ENCODE measurements at places on chromosomes 6 and 20.

GRCh38 chr6:124613031-124613430 is 349.2 kb upstream of the RNF217 start:
- DNase-seq: no peak

DNA sequence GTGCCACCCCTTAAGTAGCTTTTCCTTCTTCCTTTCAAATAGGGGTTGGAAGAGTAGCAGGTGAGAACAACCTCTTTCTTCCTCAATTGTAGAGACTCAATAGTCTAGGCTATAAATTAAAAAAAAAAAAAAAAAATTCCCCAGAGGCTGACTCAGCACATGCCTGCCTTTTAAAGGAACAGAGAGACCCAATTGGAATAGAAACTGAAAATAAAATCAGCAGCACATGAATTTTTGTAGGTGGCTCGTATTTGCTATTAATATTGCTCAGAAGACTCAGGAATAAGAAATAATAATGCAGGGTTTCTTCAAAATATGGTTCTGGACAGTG is 19.3 kb downstream of the TOP1 start:
- DNase-seq: no peak

GRCh38 chr6:39790772-39791171 is 1.4 kb upstream of the DAAM2 start:
- DNase-seq: no peak

- DNase-seq: peak; percentile 34
These were observed 42.6 kb downstream of the TRIM27 start for GRCh38 chr6:28880894-28881780.

GRCh38 chr6:33166363-33166762 is 25.9 kb downstream of the COL11A2 start:
- DNase-seq: no peak

DNA sequence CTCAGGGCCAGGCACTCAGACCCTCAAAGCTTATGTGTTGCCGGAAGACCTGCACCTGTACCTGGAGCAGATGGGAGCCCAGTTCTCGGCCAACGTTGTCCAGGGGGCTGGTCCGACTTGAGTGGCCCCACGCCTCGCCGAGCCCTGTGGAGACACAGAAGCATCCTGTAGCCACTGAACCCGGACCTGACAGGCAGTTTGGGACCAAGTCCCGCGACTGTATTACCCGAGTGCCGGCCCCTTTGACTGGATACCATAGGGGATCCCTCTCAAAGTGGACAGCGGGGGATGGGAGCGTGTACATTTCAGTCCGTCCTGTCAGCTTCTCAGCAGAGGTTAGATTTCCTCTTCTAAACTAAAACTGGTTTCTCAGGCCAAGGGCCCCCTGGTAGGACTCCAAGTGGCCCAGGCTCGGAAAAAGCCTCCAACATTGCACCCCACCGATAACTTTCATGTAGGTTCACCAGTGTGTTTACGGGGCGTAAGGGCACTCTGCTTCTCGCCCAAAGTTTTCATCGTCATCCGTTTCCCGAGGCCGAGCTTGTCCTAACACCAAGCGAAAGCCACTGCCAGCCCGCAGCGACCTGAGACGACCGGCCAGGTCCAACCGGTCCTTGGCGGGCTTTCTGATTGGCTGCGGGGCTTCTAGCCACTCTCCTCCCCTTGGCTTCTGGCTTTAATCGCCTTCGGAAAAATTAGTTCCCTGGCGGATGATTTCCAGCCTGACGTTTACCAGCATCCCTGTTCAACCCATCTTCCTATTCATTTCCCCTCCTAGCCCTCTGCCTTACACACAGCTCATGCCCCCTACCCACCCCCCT is 10.8 kb downstream of the SIM1 start:
- no peak for DNase-seq

- no peak for DNase-seq
These were observed 17.9 kb downstream of the RNF24 start for GRCh38 chr20:3997446-3997845.

DNA sequence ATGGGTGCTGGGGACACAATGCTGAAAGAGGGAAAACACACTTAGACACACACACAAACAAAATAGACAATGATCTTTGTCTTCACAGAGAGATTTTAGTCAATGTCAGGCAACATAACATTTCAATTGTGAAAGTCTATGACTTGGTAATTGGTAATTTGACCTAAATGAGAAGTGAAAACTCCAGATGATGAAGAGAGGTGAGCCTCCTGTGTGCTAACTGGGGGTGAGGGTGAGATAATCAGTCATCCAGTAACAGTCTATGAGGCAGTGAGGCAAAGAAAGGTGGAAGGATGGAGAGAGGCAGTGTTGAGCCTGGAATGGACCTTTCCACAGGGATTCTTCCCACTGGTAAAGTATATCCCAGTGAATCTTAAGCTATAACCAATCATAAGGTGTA is 744.2 kb downstream of the MAFB start:
- DNase-seq: no peak

- no peak for DNase-seq
These were observed 29.2 kb downstream of the ID4 start for GRCh38 chr6:19866173-19866984.

DNA sequence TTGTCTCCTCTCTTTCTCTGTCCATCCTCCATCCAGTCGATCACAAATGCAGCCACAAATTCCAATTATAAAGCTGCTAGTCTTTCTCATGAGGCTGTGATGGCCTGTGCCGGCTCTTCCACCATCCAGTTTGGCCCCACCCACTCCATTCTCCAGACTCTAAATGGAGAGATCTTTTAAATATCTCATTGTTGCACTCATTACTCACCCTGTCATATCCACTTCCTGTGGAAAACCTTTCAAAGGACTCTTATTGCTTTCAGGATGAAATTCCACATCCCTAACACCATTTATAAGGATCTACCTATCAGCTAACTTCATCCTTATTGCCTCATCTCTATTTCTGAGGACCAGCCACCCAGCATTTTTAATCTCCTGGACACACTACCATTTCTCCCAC is 70.6 kb downstream of the NRN1 start:
- no peak for DNase-seq

DNA sequence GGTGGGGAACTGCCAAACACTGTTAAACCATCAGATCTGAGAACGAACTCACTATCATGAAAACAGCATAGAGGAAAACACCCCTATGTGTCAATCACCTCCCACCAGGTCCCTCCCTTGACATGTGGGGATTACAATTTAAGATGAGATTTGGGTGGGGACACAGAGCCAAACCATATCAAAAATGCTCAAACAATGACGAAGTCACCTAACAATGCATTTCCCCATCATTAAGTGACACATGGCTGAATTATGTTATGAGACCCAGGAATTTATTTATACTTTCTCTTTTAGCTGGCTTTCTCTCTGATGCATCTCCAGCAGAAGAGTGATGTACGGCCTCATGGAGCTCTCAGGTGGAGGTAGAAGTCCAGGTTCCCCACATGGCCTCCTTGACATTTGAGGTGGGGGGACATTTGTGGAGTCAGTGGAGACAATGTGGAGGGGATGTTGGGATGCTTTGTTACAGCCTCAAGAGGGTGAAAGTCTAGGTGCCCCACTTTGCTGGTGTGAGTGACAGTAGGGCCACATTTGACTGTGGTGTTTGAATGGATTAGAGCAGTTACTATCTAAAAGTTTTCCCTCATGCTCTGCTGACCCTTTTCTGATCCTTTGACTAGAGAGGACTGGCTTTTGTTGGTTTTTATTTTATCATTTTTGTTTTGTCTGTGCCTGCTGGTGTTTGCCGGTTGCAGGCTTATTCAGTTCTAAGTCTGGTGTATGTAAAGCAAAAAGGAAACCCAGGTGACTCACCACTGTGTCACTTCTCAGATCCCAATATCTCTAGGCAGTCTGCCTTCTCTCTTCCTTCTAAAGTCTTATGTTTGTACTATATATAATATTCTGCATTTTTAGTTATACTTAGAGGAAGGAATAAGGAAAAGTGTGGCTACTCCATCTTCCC is 18.5 kb upstream of the DCBLD1 start:
- DNase-seq: no peak

GRCh38 chr6:106216527-106216926 is 109.0 kb downstream of the ATG5 start:
- no peak for DNase-seq

DNA sequence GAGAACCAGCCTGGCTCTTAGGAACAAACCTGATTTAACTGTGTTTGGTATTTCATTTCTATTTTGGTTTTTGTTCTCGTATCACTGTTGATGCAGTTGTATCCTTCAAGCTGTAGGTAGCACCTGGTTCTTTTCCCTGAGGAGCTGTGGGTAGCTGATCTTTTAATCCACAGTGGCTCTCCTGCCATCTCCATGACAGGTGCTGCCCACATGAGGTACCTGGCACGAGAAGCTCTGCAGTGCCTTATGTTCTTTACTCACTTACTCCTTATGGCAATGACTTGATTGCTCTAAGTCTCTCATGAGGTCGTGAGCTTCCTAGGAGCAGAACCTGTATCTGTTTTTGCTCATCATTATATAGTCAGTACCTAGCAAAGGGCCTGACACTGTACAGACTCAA is 74.3 kb upstream of the EMILIN3 start:
- no peak for DNase-seq

DNA sequence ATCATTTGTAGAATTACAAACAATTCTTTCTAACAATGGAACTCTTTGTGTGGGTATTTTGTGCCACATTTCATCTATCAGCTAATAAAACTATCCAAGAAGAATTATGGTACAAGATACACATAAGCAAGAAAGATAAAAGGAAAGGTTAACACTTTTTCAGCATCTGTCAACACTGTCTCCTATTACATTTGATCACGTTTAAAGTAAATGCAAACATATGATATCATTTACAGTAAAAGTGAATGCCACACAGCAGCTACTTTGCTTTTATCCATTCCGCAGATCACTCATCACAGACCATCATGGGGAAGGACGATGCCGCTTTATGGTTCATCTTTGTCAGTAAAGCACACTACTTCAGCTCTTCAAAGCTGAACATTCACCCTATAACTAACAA is 456.4 kb upstream of the MANEA start:
- no peak for DNase-seq

- no peak for DNase-seq
These were observed 35.6 kb downstream of the BRPF3 start for GRCh38 chr6:36232172-36232571.

GRCh38 chr6:15254070-15254975 is 8.5 kb downstream of the JARID2 start:
- DNase-seq: no peak

DNA sequence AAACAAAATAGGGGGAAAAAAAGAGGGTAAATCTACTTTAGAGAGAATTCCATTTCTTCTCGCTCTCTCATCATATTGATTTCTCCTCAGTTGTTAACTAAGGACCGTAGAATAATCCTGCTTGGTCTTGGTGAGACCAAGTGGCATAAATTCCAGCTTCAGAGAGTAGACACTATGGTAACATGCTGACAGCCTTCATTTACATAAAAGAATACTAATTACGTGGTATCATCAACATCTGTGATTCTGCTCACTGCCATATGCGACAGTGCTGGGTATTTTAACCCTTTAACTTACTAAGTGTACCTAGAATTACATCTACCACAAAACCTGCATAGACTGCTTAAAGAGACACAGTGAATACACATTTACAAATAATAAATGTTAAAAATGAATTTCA is 27.1 kb downstream of the TOMM6 start:
- no peak for DNase-seq

GRCh38 chr6:15994814-15995459 is 133.9 kb upstream of the MYLIP start:
- no peak for DNase-seq

DNA sequence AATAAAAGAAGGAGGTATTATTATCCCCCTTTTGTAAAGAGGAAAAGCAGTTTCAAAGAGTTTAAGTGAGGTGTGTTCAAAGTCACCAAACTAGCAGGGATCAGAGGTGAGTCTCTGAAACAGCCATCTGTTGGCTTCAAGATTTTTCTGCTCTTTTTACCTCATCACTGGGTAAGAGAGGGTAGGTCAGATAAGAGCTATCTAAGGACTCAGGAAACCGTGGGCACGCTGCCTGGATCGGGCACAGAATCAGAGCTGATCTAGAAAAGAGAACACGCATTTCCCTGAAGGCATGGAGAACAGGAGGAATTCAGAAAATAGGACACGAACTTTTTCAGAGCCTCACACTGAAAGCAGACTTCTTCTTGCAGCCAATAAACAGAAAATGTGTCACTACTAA is 65.8 kb upstream of the LY86 start:
- no peak for DNase-seq

- no peak for DNase-seq
These were observed 101.1 kb downstream of the HIVEP1 start for GRCh38 chr6:12113190-12113577.

GRCh38 chr6:138577151-138577915 is 78.0 kb upstream of the NHSL1 start:
- no peak for DNase-seq

DNA sequence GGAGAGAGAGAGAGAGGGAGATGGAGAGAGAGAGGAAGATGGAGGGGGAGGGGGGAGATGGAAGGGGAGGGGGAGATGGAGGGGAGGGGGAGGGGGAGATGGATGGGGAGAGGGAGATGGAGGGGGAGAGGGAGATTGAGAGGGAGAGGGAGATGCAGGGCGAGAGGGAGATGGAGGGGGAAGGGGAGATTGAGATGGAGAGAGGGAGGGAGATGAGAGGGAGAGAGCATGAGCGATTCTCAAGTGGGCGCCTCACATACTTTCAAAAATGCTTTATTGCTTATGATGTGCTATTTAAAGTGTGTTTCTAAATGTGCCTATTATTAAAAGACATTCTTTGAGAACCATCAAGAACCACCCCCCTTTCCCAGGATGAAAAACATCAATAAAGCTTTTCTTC is 43.7 kb upstream of the DACT2 start:
- DNase-seq: no peak

DNA sequence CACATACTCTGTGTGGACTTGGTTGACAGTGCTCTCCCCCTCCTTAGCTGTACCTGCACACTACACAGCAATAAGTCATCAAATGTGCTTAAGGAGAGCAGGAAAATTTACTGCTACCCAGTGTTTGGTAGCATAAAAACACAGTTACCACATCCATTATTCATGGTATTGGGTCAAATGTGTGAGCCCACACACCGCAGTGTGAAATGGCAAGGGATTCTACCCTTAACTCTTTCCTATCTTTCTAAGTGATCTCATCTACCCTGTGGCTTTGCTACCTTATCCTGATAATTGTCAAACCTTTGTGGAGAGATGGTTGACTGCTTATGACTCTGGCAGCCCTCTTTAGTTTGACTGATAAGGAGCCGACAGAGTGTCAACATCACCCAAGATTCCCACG is 47.6 kb downstream of the STX11 start:
- no peak for DNase-seq

GRCh38 chr6:11459079-11459610 is 78.4 kb upstream of the TMEM170B start:
- DNase-seq: no peak

Data from activated naive CD4-positive, alpha-beta T cell (primary cell).